ENCODE measurements at places on chromosomes 13 and 19.

- DNase-seq: no peak
These were observed 51.7 kb upstream of the CYP4F8 start for GRCh38 chr19:15563325-15563794.

DNA sequence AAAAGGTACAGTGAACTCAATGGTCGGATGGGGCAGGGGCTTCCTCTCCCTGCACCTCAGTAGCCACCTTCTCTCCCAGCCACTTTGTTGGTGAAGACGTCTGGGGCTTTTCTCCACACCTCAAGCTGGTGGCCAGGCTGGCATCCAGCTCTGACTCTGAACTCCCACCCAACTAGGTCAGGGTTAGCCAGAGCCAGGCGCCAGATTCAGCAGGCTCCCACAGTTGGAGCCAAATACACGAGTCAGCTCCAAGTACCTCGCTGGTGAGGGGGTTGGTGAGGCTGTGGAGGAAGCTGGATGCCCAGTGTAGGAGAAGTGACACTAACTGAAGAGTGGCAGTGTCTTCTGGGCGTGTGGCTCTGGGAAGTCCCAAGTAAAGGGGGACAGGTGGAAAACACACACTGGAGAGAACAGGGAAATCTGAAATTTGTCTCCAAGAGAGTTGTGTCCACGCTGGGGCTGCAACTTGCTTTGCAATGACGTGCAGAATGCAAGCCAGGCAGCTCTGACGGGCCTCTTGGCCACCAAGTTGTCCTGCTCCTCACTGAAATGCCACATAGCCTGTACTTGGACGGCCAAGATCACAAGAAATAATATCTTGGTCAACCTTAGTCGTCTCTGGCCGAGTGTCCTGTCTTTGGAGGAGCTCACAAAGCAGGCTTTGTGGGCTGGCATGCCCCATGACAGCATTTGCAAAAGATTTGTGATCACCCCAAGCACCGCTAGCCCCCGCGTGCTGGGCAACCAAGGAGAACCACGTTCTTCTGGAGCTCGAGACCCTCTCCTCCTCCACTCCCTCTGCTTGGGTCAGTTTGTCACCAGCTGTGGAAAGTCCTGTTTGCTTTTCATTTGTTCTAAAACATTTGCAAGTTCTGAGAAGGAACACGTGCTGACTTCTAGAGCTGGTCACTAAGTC is 18.1 kb downstream of the SLC7A1 start:
- peak; percentile 46 for DNase-seq

DNA sequence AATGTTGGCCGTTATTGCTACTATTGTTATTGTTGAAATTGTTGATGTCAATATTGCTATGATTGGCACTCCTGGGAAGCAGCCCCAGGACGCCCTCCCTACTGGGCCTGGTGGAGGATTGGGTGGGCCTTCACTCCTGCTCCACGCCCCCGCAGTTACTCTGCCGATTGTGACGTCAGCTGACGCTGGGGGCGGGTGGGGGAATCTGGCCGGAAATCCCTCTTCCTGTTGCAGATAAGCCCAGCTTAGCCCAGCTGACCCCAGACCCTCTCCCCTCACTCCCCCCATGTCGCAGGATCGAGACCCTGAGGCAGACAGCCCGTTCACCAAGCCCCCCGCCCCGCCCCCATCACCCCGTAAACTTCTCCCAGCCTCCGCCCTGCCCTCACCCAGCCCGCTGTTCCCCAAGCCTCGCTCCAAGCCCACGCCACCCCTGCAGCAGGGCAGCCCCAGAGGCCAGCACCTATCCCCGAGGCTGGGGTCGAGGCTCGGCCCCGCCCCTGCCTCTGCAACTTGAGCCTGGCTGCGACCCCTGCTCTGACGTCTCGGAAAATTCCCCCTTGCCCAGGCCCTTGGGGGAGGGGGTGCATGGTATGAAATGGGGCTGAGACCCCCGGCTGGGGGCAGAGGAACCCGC is at the start of gene ETV2:
Gene ETV2, plus strand, starts transcription at position 231 of the 637 bp plus-strand sequence. CDS start 716 bp downstream, outside the sequence.
- peak; percentile 59 for DNase-seq

DNA sequence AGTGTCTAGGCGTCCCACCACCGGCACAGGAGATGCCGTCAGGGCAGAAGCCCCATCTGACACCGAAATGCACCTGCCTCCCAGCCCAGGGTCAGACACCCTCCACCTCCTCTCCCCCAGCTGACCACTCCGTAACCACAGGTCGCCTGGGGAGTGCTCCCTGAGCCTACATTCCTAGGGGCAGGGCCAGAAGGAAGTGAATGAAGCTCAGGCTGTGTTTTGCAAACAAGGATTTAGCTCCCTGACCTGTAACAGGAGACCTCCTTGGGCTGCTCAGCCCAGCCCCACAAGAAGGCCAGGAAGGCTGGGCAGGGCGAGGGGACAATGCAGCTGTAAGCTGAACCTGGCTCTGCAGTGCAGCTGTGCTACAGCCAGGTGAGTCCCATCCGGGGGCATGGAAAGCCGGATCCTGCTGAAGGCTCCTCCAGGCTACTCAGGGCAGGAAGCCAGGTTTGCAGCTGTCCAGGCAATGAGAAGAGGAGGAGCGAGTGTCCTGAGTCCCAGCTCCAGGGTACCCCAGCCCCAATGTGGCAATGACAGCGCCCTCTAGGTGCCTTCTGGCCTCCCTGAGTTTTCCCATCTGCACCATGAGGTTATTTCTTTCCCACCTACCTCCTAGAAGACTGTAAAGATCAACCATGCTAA is 42.1 kb downstream of the RHPN2 start:
- no peak for DNase-seq

DNA sequence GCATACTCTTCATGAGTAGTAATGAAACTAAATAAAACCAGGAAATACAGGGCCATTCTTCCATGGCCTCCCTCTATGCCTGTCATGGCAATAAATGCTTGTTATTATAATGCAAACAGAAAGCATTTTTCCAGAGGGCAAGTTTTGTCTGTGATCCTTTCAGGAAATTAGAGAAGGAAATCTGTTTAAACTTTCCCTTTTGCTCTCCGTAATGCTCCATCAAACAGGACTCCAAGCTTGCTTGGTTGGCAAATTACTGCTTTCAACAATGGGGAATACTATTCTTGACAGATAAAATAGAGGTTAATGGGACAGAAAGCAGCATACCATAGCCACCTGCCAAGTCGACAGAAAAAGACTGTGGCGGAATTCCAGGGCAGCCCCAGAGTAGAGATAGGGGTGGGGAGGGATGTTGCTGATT is 252.5 kb downstream of the LHFPL6 start:
- no peak for DNase-seq

- DNase-seq: peak; percentile 97
These were observed 84.5 kb downstream of the LRRC63 start for GRCh38 chr13:46296115-46296822.

- DNase-seq: no peak
These were observed 306 bp downstream of the SUGT1 start for GRCh38 chr13:52652980-52653303.

GRCh38 chr13:59354665-59355369 is 808.9 kb downstream of the DIAPH3 start:
- DNase-seq: no peak

GRCh38 chr13:51619614-51620013 is 35.4 kb downstream of the WDFY2 start:
- peak; percentile 79 for DNase-seq

DNA sequence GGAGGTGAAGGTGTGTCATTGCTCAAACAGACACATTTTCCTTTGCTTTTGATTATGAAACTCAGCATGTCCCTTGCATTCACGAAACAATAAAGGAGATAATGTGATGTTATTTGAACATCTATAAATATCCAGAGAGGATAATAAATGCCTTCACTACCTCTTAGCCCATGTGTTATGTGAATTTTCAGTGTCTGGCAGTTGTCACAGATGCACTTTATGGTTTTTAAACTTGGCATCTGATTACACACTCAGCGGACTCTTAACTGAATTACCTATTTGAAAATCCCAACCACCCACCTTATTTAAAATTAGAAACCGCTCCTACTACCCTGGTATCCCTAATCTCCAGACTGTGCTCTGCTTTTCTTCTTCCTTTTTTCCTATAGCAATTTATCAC is 254.2 kb downstream of the COG6 start:
- DNase-seq: no peak

DNA sequence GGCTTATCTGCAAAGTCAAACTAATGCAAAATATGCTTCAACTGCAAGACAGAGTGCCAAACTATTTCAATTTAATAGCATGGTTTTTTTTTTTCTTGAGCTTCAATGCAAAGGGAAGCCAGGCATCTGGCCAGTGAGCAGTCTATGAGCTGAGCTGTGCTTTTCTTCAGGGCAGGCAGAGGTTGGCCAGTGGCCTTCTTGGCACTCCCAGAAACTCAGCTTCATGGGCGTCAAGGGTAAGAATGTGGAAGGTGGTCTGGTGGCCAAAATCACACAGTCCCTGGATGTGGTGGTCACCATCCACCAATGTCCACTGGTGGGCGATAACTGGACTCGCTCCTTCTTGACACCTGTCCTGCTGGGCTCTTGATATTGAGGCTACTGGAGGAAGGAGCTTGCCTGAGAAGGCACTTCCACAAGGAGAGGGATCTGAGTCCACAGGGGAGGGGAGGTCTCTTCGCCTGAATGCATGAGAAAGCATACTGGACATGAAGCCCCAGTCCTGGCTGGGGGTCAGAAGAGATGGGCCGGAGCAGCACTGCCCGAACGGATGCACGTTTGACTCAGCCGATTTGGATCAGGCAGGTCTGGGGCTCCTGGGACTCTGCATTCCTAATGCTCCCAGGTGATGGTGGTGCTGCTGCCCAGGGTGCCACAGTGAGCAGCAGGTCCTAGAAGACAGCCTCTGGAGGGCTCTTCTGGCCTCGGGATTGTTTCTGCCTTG is 17.1 kb downstream of the COL4A2 start:
- no peak for DNase-seq

DNA sequence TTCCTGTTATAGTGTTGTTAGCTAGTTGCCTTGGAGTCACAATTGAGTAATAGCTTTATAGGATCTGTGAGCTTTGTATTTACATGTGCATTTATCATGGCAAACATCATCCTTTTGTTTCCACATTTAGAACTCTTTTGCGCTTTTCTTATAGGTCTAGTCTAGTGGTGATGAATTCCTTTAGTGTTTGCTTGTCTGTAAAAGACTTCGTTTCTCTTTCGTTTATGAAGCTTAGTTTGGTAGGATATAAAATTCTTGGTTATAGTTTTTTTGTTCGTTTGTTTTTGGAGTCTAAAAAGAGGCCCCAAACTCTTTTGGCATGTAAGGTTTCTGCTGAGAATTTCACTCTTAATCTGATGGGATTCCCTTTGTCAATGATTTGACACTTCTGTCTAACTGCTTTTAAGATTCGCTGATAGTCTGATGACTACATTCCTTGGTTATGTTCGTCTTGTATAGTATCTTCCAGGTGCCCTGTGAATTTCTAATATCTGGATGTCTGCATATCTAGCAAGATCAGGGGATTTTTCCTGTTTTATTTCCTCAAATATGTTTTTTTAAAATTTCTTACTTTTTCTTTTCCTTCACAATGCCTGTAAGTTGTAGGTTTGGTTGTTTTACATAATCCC is 20.2 kb downstream of the DNAJC3 start:
- no peak for DNase-seq

DNA sequence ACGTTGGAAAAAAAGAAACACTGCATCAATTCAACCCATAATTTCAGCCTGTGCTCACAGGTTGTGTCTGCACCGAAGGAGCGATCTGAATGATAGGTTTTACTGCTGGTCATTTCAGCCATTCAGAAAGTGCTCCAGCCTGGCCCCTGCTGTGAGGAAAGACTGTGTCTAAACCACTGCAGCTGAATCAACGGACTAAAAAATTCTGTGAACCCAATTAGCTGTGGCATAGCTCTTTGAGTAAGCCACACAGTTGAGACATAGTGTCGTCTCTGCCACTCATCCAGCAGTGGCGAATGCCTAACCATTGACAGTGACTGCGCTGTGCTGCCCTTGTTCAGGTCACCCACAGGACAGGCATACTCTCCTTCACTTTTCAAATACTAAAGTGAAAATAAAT is 179.8 kb downstream of the COG6 start:
- no peak for DNase-seq

DNA sequence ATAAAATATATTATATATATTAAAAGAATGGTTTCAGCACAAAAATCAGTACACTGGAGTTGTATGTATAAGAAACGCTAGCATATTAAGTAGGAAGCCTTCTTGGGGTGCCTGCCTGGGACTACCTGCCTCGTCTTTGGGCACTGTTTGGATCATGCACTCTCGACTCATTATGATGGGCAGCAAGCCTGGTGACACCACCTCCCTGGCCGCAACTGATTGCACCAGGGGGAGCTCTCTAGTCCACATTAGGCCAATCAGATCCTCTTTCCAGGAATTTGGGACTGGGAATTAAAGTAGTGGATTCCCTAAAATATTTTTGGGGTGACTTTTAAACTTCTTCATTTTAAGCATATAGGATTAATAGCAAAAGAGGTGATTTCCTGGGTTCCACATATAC is 56.0 kb upstream of the RGCC start:
- no peak for DNase-seq

GRCh38 chr13:110469597-110469996 is 91.9 kb downstream of the RAB20 start:
- no peak for DNase-seq

DNA sequence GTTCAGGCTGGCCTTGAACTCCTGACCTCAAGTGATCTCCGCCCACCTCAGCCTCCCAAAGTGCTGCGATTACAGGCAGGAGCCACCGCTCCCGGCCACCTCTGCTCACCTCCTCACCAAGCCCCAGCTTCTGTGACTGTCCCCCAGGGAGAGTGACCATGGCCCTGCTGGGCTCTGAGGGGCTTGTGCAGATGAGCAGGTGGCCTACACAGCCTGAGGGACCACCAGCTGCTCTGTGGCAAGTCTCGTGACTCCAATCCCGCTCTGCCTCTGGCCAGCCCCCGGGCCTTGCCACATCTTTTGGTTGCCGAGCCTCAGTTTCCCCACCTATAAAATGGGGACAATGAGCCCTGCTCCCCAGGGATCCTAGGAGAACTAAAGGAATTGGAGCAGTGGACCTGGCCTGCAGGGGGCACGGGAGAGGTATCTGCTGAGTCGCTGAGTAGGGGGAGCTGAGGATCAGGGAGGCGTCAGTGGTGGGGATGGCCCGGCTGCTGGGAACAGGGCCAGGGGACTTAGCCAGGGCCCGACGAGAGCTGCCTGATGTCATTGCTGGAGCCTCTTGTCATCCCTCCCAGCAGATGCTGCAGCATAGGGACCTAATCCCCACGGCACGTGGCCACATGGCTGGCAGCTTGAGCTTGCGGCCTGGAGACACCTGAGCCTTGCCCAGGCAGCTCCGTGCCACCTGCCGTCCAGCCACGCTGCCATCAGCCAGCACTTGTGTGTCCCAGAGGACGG is 74.7 kb downstream of the GADD45B start:
- peak; percentile 68 for DNase-seq

DNA sequence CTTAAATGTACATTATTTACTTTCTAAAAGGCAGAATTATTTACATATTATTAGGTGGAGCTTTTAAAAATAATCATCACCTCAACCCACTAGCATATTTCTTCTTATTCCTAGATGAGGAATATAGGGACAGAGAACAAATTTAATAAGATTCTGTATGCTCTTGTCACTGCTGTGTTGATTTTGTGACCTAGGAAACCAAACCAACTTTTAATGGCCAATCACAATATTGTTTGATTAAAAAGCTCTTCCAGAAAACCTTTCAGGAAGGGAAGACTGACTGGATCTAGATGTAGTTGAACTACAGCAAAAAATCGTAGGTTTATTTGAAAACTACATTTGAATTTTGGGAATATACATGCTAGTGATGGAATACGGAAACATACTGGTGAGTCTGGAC is 91.8 kb upstream of the RAP2A start:
- DNase-seq: no peak

GRCh38 chr19:7112675-7113074 is 43.2 kb downstream of the ZNF557 start:
- no peak for DNase-seq

GRCh38 chr13:30861163-30861562 is 44.9 kb upstream of the MEDAG start:
- no peak for DNase-seq
